Uterus (tissue), 4 donors: ENCODE measurements at places on chromosomes 16 and 17.

GRCh38 chr17:7204336-7204735 is 15.3 kb downstream of the DLG4 start:
- DNase-seq: no peak

DNA sequence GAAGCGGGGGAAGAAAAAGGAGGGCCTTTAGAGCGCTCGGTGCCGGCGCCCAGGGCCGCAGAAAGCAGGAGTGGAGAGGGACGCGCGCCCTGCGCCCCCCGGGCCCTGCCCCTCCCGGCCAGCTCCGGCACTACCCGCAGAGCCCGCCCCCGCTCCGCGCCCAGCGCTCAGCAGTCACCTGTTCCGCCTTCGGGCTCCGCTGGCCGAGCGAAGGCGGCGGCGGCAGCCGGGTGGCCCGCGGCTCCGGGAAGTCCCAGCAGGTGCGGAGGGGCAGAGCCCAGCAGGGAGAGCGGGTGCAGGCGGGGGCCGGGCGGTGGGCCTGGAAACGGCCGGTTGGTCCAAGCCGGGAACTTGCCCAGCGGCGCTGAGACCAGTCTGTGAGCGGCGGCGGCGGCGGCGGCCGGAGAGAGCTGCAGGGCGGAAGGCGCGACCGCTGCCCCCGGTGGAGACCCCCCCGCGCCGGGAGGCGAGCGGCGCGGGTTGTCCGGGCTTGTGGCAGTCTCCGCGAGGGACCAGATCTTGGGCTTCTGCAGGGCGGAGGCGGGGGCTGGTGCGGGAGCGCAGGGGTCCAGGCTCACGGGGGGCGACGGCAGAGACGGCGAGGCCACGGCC is 2.2 kb downstream of the IRX3 start:
- DNase-seq: no peak

- DNase-seq: no peak
Observed at GRCh38 chr16:81632392-81633146, 146.5 kb upstream of the PLCG2 start.

GRCh38 chr17:32033223-32033622 is 26.0 kb downstream of the LRRC37B start:
- DNase-seq: no peak

- no peak for DNase-seq
Observed at GRCh38 chr16:53007095-53007494, 45.6 kb downstream of the CHD9NB start.

DNA sequence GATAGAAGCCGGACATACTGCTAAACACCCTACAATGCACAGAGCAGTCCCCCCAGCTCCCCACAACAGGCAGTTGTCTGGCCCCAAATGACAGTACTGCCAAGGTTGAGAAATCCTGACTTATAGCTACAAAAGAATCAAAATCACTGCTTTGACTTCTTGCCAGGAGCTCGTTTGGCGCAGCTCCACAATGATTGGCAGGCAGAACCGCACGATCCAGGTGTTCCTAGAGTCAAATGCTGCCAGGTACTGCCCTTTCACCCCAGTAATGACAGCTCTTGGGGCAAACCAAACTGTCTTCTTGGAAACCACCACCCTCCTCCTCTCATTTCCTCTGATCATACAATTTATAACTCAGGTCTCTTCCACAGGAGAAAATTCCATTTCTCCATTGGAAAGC is 2.2 kb upstream of the TMC5 start:
- no peak for DNase-seq

DNA sequence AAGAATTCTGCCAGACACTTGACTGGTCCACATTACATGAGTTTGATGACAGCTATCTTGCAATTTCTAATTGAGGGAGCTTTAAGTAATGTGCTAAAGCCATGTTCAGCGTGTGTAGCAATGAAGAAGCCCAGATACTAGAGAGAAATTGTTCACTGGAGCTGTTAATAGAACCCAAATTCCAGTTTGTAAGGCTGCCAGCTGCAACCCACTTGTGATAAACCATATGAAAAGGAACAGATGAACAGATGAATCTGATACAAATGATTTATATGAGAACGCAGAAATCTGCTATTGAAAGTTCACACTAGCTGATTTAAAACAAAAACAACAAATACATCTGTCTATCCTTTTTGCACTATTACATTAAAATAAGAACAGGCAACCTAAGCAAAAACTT is 6.2 kb downstream of the NACA2 start:
- DNase-seq: no peak
